NCI-H1930 (cell line): ENCODE measurements at places on chromosomes 6 and 20.

DNA sequence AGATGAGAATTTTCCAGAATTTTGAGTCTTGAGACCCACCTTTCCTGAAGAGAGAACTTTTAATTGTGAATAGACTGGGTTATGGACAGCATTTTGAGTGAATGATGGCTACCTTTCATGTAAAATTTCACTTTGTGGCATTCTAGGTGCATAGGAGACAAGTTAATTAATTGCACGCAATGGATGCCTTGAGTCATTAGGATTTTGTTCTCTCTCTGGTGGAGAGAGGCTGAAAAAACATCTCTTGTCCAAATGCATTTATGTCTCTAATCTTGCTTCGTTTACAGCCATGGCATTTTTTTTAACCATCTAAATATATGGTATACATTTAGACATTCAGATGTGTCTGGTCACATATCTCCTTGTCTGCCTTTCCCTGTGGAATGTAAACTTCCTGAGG is 3.1 kb downstream of the RHAG start:
- DNase-seq, result no peak

DNA sequence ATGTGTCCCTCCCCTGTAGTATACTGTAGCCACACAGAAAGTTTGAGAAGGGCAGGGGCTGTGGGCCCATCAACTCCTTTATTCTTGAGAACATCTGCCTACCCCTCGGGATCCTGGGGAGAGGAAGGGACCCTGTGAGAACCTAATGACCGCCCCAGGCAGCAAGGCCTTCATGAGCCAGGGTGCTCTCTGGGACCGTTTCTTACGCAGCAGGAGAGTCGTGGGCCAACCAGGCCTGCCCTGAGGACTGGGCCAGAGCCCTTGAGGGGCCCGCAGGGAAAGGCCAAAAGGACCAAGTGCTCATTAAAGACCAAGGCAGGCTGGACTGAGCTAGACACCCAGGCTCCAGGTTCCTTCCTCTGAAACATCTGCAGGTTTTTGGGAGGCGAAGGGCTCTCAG is 5.2 kb downstream of the SGK2 start:
- no peak for DNase-seq

DNA sequence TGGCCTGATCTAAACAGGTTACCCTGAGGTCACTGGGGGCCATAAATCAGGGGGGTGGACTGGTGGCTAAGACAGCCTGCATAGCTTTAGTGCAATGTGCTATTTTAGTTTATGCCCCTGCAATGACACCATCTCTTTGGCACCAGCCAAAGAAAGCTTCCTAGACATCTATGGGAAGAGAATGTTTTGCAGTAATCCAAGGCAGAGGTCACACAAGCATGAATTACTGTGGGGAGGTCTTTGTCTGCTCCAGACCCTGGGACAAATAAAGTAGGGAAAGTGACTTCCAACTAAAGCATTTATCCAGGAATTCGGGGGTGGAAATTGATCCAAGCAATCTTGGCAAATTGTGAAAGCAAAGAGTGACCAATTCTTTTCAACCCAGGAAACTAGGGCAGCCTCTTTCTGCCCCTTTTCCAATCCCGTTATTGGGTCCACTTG is 5.3 kb downstream of the RIPOR2 start:
- DNase-seq, result no peak

DNA sequence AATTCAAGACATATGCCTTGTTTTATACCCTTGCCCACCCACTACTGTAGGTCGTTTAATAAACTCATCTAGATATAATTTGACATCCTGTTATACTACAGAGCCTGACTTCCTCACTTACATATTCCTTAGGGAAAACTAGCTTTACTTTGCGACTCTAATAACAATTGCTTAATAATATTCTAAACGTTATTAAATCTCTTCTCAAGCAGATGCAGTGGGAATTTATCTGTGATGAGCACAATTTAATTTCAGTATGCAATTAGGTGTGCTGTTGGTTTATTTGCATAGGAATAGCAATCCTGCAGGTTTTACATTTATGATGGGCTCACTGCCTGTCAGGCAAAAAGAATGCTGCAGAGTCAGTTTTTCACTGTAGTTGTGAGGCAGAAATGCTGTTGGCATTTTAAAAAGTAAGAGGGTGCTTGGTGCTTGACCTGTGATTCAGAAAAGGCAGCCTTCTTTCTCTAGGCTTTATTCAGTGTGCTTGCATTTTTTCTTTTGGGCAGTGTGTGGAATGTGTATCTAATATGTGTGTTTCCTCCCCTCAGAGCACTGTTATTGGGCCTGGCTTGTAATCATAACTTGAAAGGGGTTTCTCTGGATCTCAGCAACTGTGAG is 152.3 kb upstream of the SCGN start:
- no peak for DNase-seq
